Activated CD8-positive, alpha-beta memory T cell treated with anti-CD3 and anti-CD28 coated beads for 24 hours (primary cell): ENCODE measurements at places on chromosomes 16 and 17.

DNA sequence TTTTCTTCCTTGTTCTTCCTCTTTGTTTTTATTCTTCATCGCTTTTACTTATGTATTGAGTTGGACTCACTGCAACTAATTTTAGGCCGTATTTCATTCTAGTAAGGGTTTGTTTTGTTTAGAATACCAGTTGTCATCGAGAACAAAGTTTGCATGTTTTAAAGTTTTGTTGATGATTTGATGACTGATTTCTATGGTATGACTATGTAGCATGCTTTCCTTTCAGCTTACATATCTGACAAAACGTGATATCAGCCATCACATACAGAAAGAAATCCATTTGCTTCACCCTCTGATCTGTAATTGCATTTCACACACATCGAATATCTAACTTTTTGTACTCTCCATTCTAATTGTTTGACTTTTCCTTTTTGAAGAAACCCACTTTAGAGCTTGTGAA, 4.0 kb downstream of the PRKCA start:
- DNase-seq: no peak

DNA sequence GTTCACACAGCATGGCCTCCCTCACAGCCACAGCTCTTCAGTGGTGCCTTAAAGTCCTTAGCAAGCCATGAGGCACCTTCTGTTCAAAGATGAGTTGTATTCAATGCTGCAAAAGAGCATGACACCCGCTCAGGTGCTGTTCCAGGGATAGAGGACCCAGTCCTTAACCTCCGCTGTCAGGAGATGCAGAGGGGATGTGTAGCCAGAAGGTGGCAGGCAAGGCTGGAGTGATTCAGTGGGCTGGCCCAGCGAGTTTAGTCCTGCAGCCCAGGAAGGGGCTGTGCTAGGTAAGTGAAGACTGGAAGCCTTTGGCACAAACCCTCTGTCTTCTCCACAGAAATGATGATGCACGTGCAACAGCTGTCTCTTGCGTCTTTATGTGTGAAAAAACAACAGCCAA, 25.0 kb upstream of the ADAM11 start:
- no peak for DNase-seq

GRCh38 chr17:62017496-62017895, 47.6 kb downstream of the MED13 start:
- no peak for DNase-seq

DNA sequence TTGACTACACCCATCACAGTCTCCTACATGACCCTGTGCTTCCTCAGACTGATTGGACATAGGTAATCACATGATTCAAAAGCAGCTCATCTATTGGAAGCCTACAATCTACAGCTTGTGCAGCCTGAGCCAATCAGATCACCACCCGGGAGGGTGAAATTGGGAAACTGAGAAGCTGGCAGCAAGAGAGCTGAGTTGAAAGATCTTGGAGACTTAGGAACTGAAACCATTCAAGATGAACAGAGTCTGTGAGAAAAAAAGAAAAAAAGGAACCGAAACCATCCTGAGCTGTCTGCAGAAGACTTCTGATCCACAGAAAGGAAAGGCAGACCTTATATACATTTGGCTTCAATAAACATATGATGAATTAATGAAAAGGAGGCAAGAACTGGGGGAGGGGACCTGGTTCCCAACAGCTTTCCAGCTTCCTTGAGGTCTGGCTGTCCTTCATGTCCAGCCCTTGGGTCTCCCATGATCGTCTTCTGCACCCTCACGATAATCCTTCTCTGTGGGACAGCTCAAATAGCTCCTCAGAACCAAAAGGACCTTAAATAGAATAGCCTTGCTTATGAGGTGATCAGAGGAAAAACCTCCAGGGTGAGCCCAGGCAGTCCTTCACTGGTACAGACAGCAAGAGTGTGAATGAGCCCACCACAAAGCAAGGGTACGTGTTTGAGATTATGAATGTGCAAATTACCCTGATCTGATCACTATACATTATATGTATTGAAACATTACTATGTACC, 32.6 kb downstream of the PLXDC1 start:
- no peak for DNase-seq

- no peak for DNase-seq
Measured at GRCh38 chr17:49779739-49780231, 8.7 kb upstream of the KAT7 start.

DNA sequence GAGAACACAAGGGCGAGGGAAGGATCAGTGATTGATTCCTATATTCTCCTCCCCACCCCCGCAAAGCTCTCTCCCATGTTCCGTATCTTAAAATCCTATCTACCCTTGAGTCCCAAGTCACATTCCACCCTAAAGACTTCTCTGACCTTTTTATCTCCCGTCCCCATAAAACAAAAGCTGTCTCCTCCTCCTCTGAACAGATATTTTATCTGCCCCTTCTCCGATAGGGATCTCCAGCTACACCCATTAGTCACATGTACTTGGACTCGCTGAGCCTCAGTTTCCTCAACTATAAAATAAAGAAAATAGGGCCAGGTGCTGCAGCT, 12.8 kb downstream of the GGA2 start:
- no peak for DNase-seq

- no peak for DNase-seq
Measured at GRCh38 chr17:40909755-40910154, 24.7 kb upstream of the KRT20 start.

GRCh38 chr17:75640556-75641119, 7.4 kb downstream of the SMIM5 start:
- DNase-seq: no peak

DNA sequence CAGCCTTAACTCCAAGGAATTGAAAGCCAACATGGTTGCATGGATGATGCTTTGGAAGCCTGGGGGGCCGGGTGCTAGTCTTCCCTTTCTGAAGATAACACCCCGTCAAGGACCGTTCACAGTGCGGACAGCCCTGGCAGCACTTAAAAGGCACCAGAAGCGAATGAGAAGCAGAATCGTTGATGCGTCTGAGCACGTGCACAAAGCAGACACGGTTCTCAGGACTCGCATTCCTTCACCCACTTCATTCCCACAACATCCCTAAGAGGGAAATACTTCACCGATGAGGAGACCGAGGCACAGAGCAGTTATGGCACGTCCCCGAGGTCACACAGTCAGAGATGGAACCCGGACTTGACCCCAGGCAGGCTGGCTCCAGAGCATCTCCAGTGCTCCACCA, 14.2 kb downstream of the TRPV1 start:
- no peak for DNase-seq

GRCh38 chr17:21455761-21456160, 79.6 kb downstream of the KCNJ12 start:
- no peak for DNase-seq

GRCh38 chr16:81808933-81809480, 29.9 kb downstream of the PLCG2 start:
- DNase-seq: no peak

- no peak for DNase-seq
Measured at GRCh38 chr17:72075995-72076677, 44.7 kb upstream of the SOX9 start.

DNA sequence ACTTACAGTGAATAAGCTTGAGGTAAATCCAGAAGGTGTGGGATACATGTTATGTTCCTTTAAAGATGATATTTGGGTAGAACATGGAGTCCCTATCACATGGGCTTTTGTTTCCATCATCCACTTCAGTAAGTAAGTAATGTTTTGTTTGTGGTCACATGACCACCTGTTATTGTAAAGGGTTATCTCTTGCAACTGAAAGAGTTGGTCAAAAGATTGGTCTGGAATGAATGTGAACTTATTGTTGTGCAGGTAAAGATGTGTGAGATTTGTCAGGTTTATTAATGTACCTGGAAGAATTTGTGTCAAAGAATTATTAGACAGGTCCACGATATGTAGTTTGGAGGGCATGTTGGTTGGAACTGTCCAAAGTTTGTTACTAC, 1.6 kb downstream of the OMG start:
- no peak for DNase-seq

DNA sequence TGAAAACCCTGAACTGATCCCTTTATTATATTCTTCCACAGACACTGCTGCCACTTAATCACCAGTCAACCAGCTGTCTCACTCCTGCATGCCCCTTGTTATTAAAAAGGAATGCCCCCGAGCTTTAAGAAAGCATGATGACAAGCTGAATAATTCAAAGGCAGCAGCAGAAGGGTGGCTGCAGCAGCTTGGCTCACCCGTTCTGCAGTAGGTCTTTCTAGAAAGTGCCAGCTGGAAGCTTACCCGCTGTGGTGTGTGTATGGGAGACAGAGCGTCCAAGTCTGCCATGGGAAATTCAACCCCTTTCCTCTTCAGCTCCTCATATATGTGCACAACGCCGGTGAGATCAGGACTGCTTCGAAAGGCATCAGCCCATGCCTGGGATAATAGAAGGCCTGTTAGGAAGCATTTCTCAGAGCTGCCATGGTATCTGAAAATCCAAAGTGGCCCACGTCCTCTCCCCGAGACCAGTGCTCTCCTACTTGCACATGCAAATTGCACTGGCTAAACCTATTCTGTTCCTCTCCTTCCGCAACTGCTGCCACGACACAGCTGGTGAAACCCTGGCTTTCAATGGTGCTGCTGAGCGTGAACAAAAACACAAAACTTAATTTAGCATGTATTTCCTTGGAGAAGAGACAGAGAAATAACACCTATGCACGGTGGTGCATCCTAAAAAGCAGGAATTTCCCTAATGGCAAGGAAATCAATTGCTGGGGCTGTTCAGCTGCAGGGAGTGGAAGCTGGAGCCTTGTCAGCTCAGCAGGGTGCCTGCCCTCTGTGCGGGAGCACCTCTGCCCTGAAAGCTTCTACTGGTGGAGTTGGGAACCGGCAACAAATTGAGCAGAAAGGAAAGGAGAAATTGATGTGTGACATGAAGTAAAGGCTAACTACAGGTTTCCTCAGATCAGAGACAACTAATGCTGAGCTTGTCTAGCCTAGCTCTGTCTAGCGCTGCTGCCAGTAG, 47.9 kb upstream of the SREBF1 start:
- no peak for DNase-seq

DNA sequence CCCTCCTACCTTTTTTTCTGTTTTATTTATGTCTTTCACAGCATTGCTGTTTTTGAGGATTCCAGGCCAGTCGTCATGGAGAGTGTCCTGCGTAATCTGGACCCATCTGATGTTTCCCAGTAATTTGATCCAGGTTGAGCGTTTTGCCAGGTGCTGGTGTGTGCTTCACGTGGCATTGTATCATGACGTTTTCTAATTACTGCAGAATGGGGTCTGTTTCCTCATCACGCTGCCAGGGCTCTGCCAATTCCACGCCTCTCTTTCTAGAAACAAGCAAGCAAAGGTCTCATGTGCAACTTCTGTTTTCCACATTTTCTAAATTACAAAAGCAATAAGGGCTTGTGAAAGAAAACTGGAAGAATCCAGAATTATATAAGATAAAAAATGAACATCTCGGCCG, 28.3 kb upstream of the BHLHA9 start:
- no peak for DNase-seq

DNA sequence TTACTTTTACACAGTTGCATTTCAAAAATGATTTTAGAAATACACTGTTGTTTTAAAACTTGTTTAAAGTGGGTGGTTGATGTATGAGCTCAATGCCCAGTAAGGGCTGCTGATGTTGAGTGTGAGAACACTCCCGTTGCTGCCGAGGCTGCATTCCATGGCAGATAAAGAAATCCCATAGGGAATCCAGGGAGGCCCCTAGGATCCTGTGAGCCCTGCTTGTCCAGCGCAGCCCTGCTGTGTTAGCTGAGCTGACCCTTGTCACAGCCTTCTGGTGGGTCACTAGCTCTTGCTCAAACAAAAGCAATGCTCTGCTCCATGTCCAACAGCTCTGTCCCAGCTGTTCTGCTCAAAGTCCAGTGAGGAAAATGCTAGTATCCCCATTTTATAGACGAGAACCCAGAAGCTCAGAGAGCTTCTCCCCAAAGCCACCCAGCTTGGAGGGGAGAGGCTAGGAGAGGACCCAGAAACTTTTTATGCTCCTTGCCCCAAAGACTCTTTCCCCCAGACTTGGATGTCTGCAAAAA, 18.6 kb upstream of the COL1A1 start:
- no peak for DNase-seq

DNA sequence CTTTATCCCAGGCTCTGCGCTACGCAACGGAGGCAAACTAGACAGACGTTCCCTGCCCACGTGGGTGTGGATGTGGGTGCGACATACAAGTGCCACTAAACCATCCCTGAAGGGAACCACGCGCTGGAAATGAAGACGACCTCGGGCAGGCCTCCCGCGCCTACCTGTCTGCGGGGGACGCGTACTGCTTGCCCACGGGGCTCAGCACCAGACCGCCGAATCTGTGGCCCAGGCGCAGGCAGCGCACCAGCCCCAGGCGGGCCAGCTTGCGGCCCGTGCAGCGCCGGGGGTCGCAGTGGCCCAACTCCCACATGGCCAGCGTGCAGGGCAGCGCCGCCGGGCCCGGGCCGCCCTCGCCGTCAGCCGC, 480 bp downstream of the TSR3 start:
- DNase-seq: no peak
